ENCODE measurements at places on chromosomes 4 and X. TPM values are rescaled to one million over a fixed set of nuclear protein-coding genes. Genes with fewer than 3 reads are reported as not detected.

ZFP92 gene
- 0.56 TPM for total RNA-seq

XG gene
- not detected for total RNA-seq

- DNase-seq: no peak
Measured at GRCh38 chr4:144970597-144970996, 127.4 kb downstream of the ANAPC10 start.

DNA sequence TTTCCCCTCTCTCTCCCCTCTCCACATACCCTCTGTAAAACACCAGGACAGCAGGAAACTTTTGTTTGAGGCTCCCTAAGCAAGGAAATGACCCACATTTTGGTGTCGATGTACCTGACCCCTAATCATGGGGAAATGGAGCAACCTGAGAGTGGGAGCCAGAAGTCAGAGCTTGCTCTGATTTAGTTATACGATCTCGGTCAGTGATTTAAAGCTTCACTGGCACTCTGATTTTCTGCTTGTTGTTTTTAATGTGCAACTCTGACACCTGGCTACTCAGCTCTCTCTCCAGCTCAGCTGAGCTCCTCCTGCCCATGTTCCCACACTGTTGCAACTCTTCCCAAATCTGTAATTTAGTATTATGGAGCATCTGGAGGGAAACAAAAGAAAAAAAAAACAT, 408.6 kb downstream of the ADAM29 start:
- no peak for DNase-seq
